ENCODE measurements at places on chromosomes 12 and 14.

DNA sequence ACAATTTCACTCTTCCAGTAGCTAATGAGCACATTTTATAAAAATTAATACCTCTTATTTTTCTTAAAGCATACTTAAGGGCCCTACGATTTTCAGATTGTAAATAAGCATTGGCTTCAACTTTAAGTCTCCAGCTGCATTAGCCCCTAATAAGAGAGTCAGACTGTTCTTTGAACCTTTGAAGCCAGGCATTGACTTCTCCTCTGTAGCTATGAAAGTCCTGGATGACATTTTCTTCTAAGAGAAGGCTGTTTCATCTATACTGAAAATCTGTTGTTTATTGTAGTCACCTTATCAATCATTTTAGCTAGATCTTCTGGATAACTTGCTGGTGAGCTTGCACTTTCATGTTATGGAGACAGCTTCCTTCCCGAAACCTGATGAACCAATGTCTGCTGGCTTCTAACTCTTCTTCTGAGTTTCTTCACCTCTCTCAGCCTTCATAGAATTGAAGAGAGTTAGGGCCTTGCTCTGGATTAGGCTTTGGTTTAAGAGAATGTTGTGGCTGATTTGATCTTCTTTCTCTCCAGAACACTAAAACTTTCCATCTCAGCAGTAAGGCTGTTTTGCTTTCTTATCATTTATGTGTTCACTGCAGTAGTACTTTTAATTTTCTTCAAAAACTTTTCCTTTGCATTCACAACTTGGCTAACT lies 377.1 kb upstream of the RGS6 start:
- DNase-seq = no peak

GRCh38 chr12:124448241-124448954 lies 119.0 kb downstream of the NCOR2 start:
- no peak for DNase-seq

- no peak for DNase-seq
Observed at GRCh38 chr12:89320735-89321134, 31.6 kb downstream of the DUSP6 start.

DNA sequence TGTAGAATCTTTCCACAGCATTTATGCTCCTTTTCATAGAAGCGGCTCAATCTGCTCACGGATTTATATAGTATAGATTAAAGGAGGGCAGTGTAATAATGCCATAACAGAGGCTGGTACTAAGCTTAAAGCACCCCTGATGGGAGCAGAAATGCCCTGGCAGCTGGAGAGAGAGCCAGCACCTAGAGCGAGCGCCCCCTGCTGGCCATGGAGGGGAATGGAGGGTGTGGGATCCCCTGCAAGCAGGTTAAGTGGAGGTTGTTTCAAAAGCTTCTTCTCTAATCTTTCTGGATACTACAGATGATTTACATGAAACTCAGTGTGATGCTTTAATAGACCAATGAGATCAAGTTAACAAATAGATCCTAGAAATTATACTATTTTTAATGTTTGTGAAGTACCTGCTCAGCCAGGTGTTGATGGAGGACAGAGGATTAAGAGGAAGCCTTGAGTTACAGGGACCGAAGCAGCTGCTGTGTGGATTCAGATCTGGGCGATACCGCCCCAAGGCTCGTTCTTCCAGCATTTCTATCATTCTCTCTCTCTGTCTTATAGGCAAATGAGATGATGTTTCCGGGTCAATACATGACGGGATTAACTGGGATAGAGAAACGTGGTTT lies 1519.3 kb upstream of the TMEM132C start:
- DNase-seq = peak; percentile 73

GRCh38 chr12:129052373-129052772 lies 199.1 kb downstream of the GLT1D1 start:
- DNase-seq = no peak

DNA sequence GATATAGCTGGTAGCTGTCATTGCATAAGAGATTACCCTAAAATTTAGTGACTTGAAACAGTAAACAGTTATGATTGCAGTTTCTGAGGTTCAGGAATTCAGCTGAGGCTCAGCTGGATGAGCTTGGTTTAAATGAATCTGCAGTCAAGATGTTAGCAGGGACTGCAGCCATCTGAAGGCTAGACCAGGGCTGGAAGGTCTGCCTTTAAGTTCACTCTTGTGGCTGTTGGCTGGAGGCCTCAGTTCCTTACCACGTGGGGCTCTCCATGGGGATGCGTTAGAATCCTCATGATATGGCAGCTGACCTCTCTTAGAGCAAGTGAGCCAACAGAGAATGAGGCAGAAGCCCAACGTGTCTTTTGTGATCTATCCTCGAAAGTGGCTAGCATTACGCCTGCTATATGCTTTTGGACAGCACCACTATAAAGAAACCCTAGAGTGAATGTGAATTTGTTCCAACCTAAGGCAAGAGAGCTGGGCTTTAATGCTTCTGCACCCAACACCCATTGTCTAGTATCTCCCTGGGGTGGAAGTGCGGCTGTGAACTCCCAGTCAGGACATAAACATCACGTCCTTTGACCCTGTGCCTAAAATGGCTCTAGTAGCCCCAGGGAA lies 26.0 kb downstream of the HSPB8 start:
- no peak for DNase-seq

DNA sequence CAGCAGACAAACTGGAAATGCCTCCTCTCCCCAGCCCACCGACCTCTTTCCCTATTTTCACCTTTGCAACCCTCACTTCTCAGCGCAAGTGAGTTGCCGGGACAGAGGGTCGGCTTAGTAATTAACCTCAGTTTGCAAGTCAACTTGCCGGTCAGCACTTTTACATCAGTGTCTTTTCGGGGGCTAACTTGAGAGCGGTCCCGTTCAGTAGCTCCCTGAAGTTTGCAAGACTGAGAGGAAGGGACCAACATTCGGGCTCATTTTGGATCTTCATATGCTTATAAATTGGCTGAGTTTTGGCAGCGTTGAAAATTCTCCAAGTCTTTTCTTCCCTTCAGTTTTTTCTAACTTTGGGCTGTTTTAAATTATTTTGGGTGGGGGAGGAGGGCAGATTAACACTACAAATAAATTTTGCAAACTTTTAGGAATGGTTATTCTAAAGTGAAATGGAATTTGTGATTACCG lies 846 bp downstream of the BRMS1L start:
- no peak for DNase-seq

DNA sequence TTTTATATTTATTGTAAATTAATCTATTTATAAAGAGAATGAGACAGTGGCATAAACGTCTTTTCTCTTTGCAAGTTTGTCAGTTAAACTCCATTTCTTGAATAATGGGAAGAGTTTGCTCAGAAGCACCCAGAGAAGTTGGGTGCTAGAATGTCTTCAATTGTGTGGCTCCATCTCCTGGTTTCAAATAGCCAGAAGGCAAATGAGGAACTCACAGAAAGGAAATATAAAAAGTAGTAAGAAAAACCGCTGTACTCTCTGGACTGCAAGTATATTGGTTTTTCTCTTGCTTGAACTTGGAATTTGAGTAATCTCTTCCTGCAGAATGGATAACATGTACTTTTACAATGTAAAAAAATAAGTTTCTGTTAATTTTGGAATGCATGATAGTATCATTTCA lies 217.5 kb downstream of the DPY19L2 start:
- DNase-seq = no peak

GRCh38 chr12:71162832-71163763 lies 5.3 kb upstream of the TSPAN8 start:
- DNase-seq = no peak

DNA sequence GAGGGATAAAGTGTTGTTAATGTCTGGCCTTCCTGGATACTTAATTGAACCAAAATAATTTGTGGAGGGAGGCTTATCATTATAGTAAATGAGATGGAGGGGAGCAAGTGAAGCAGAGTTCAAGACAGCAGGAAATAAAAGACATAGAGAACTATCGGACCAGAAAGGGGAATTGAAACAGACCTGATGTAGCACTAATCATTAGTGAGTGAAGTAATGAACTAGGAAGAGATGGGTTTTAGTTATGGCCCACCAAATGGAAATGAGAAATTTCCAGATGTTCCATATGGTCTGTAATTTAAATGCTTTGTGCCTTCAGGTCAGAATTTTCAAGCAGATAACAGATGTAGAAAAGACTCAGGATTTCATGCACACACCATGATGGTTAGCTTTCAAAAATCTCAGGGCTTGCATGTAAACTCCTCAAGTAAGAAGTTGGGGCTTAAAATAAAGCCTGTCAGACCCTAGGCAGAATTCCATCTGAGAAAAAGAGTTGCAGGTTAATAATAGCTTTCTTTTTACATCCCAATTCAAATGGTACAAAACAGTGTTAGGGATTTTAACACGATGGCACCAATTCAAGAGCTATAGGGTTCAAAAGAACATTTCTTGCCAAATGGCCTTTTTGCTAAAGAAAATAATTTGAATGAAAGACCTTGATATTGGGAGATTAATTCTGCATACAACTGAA lies 355.8 kb downstream of the FSCB start:
- DNase-seq = no peak

DNA sequence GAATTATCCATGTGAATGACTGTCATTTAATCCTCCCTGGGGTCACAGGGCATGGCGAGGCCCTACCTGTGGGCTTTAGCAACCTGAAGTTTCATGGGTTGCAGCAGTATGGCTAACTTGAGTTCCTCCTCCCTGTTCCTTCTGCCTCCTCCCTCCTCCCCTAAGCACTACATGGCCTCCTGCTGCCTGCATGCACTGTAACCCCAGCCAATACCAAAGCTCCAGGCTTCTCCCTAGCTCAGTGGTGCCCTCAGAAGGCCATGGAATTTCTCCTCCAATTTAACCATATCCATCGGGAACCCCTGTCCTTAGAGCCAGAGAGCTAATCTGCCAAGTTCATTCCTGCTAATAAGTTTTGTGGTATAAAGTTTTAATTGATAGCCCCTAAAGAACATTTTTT lies 95.1 kb downstream of the NT5DC3 start:
- no peak for DNase-seq

GRCh38 chr12:47986832-47987231 lies 17.4 kb downstream of the COL2A1 start:
- DNase-seq = no peak

DNA sequence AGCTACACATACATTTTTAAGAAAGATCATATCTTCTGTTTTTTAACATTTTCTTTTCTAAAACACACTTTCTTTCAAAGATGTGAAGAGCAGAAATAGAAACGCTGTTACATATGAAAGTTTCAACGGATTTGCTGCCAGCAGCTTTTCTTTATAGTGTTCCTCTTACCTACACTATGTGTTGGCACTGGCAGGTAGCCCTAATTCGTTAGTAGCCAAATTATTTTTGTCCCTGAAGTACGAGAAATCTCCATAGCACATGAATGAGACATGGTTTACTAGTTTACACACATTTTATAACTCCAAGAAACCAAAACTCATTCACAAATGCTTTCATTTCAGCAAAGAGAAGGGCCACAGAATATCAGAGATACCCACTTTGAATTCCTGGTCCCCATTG lies 6.6 kb downstream of the SOX5 start:
- DNase-seq = no peak

DNA sequence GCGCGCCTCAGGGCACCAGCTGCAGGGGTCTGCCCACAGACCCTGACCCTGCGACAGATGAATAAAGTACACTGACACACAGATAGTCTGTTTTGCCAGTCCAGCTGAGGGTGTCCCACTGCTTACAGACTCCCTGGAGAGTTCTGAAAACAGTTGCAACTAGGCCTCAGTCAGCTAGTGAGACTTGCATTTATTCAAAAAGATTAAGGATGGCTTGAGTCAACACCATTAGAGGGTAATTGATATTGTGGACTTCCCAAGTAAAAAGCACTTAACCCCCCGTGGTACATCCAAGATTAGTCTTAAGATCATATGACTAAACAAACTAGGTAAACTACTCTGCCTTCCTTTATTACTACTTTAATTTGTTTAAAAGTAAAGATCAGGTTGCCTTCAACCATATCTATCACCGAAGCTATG lies 11.1 kb upstream of the PSEN1 start:
- no peak for DNase-seq

Measured in stimulated activated effector memory CD8-positive, alpha-beta T cell treated with anti-CD3 and anti-CD28 coated beads, Interleukin-12 subunit alpha, Interleukin-12 subunit beta, amount 100 ng/mL, for 72 hours (primary cell).